ENCODE measurements at places on chromosomes 3 and 15.

GRCh38 chr3:158434412-158435038, 136.5 kb upstream of the MLF1 start:
- peak; percentile 36 for DNase-seq

DNA sequence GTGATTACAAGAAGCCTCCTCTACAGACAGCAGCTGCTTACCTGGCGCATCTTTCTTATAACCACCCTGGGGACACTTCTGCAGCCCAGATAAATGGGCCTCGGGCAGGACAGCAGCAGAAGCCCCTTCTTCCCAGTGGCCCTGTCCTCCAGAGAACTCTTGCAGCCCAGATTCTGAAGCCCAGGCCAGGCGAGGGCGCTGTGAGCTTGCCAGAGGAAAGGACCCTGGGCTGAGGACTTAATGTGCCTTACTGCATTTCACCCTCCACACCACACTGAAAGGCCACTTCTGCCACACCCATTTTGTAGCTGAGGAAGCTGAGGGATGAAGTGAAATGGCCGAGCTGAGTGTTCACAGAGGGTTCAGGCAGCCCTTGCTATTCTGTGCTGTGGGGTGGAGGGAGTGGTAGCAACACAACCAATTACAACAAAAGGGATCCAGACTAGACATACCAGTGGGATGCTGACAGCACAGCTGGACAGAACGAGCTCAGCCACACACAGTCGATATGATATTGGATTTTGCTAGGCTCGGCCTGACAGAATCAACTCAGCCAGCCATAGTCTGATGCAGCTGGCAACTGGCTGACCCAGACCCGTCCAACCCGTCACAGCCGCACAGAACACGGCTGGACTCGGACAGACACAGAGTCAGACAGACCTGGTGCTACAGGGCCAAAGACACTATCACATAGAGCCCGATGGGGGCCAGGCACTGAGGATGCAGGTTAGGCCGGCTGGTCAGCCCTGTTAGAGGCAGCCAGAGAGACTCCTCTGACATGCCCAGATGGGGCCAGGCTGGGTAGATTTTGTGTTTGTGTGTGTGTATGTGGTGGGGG, 7.3 kb downstream of the ACOX2 start:
- DNase-seq: no peak

- DNase-seq: no peak
Measured at GRCh38 chr15:93477188-93477587, 388.2 kb upstream of the RGMA start.

DNA sequence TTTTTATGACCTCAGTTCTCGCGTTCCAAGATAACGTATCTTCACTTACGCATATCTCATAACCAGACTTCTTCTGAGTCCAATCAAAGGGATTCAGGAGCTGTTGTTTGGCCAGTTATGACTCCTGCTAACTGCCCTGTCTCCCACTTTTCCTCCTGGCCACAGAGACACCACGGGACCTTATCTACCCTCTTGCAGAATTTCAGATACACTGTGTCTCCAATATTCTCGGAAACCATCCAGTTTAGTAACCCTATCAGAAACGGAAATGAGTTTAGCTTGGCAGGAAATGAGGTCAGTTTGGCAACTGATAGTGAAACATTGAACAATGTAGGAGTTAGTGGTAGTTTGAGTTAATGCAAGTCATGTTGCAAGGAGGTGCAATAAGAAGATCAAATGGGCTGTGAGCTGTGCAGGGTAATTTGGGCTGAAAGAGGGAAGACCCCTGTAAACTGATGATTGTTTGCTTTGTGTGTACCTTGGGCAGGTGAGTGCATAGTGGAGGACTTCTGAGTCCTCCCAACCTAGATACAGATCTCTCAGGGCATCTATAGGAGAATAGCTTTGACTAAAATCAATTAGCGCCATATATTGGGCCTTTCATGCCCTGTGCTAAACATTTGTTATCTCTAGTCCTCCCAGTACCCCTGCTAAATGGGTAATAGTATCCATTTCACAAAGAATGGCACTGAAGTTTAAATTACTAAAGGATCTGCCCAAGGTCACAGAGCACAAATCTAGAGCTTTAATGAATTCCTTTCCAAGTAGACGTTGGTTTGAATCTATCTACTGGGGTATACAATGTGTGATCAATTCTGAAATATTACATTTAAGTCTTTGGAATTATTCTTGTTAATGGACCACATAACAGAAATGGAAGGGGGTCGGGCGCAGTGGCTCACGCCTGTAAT, 41.3 kb upstream of the PIK3CB start:
- no peak for DNase-seq

GRCh38 chr3:18837137-18837755, 311.1 kb upstream of the KCNH8 start:
- DNase-seq: no peak

- DNase-seq: peak; percentile 11
Measured at GRCh38 chr3:52092891-52093290, 36.5 kb upstream of the DUSP7 start.

DNA sequence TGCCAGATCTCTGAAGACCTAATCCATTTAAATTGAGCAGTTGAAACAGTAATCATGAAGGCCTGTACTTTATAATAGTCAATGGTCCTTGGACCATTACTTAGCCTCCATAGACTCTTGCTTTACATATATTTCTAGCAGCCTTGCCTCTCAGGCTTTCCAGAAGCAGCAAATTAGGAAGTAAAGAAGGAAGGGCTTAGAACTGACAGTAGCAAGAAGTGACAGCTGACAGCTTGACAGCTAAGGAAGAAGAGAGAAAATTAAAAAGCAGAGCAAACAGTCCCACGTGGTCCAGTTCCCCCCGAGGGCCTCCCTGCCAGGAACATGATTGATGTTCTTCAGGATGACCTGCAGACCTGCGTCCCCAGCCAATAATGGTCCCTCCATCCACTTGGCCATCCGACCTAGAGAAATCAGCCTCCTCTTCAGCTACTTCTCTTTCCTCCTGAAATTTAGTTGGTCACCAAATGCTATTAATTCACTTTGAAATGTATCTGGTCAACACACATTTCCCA, 15.0 kb upstream of the PSMD6 start:
- DNase-seq: no peak

- DNase-seq: no peak
Measured at GRCh38 chr3:34419801-34420200, 621.4 kb downstream of the PDCD6IP start.

DNA sequence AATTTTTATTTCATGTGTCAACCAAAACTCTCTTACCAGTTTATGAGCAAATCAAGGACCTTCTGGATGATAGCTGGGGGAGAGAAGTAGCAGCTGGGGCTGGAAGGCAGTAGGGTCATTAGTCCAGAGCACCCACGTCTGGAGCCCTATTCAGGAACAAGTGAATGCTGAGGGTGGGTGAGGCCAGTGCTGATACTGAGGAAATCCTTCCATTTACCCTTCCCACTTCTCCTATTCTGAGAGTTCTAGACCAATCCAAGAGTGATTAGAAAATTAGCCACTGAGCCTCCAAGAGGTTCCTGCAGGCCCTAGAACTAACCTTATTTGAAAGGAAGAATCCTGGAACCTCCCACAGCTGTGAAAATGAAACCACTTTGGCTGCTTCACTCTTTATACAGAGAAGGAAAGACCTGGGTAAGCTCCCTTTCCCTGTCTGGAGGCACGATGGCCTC, 46.2 kb upstream of the VILL start:
- no peak for DNase-seq

- DNase-seq: no peak
Measured at GRCh38 chr3:37909067-37909911, 47.6 kb downstream of the CTDSPL start.

GRCh38 chr3:39290255-39290654, 10.4 kb upstream of the CX3CR1 start:
- DNase-seq: no peak

DNA sequence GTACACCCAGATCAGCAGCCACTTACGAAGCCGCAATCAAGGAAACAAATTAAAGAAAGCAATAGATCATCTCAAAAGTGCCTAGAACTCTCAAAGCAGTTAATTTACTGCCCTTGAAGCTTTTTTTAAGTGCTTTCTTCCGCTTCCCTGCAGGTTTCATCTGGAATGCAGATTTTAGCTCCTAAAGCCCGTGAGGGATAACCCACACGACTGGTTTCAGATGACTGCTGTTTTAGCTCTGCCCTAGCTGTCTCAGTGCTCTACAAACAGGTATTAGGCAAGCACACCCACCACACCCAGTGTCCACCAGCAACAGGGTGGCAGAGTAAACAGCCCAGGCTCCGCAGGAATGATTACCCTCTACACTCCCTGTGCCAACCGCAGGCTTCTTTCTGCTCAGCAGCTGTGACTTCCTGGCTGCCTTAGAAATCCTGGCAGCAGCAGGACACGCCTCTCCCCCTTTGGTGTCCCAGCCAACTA, 126.0 kb downstream of the FMN1 start:
- peak; percentile 77 for DNase-seq

GRCh38 chr3:57082481-57082880, 22.0 kb downstream of the SPATA12 start:
- DNase-seq: no peak

DNA sequence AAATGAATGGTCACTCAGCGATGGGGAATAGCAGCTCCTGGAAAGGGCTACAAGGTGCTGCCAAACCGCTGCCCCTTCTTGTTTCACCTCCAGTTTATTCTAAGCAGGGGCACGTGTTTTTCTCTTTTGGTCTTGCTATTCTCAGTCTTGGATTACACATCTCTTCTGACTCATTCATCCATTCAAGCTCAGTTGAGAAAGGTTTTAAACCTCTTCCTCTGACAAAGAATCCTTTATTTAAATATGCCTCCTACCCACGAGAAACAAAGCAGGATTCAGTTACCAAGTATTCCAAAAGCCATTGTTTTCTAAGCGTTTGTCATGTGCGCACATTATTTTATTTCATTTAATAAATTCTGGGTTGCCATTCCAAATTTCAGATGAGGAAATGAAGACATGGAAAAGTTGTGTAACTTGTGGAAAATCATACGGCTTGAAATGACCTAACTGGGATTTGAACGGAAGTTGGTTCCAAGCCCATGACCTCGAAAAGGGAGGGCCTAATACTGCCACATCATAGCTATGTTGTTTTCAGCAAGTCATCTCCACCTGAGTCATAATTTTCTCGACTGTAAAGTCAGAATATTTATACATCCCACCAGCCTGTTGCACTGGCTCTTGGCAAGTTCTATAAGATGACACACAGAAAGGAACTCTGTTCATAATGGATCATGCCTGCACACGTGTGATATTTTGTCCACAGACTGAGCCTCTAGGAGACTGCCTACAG, 292.0 kb upstream of the SLCO3A1 start:
- DNase-seq: no peak

- no peak for DNase-seq
Measured at GRCh38 chr15:69712991-69713390, 260.4 kb downstream of the RPLP1 start.

GRCh38 chr15:48678851-48679250, 33.3 kb upstream of the FBN1 start:
- DNase-seq: no peak
